ENCODE measurements at places on chromosomes 2 and 18.

GRCh38 chr2:149224543-149224942, 105.8 kb upstream of the LYPD6 start:
- DNase-seq: no peak

DNA sequence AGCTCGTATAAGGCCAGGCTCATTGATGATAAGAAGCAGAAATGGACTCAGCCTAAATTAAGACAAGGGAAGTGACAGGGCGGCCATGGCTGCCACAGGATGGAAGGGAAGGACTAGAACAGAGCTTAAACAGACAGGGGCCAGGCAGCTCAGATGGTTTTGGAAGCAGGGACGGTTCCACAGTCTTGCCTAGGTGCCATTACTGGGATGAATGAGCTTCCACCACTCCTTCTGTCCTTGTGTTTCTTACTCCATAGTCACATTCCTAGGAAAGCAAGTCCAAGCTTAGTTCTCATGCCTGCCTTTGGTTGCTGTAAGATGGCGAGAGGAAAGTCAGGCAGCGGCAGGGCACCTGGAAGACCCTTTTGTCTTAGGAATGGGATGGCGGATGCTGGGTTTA, 11.9 kb downstream of the GNLY start:
- DNase-seq: no peak

GRCh38 chr18:10051877-10052631, 138.2 kb downstream of the VAPA start:
- DNase-seq: no peak

- DNase-seq: no peak
These were observed 8.3 kb upstream of the DNAH7 start for GRCh38 chr2:196076778-196077568.

- DNase-seq: no peak
These were observed 62.1 kb downstream of the NABP1 start for GRCh38 chr2:191740016-191740419.

DNA sequence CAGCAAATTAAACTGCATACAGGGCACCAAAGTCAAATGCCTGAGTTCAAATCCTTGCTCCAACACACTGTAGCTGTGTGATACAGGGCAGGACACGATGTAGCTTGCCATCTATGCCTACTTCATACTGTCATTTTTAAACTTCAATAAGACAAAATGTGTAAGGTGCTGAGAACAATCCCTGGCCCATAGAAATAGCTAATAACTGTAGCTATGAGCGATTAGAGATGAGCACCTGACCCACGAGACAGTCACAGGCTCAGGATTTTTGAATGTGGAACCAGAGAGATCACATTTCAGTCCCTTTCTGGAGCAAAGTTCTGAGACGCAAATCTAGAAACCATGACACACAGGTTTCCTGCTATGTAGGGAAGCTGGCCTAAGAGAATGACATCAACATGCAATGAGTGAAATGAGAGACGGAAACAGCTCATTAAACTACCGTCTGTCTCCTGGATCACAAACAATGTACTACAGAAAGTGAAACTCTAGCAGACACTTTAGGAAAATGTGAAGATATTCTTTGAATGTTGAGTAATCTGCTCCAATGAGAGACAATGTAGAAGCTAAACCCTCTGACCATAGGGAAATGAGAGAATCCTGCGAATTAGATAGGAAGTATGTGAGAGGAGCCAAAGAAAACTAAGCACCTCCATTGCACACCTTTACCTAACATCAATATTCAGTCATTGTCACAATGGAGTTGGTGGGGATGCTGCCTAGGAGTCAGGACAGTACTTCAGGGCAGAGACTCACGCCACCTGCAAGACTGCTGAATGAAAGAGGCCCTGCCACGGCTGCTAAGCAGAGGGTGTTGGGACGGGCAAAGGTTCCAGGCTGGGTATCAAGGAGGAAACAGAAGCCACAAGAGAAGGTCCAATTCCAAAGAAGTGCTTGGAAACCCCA, 25.5 kb downstream of the B4GALT6 start:
- DNase-seq: no peak

DNA sequence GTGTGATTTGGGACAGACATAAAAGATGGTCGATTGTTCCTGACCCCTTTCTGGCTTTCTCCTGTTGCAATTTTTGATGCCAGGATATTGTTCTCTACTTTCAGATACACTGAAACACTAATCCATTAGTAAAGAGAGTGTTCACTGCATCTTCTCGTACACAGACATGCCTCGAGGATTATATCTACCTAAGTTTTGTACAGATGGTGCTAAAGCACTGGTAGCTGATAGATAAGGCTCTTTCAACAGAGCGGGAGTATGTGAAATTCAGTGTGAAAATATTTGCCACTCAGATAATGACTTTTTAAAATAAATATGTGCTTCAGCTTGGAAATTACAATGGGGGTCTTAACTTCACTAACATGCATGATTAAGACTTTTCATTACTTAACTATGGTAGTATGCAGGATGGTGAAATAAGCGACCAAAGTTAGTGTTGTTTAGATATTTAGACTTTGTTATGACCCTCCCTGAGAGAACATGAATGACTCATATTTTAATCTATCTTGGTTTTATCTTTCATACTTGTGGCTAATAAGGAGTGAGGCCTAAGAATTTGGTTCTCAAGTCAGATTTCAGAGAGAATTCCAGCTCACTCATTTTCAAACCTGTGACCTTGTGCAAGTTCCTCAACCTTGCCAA, 474.9 kb downstream of the NRXN1 start:
- no peak for DNase-seq

- no peak for DNase-seq
These were observed 3.1 kb downstream of the ALPK2 start for GRCh38 chr18:58625839-58626238.

GRCh38 chr2:156323754-156324153, 8.8 kb downstream of the NR4A2 start:
- no peak for DNase-seq

- DNase-seq: no peak
These were observed 1604.2 kb downstream of the LRP1B start for GRCh38 chr2:140526575-140526974.

GRCh38 chr2:31693882-31694281, 113.1 kb upstream of the SRD5A2 start:
- DNase-seq: no peak

DNA sequence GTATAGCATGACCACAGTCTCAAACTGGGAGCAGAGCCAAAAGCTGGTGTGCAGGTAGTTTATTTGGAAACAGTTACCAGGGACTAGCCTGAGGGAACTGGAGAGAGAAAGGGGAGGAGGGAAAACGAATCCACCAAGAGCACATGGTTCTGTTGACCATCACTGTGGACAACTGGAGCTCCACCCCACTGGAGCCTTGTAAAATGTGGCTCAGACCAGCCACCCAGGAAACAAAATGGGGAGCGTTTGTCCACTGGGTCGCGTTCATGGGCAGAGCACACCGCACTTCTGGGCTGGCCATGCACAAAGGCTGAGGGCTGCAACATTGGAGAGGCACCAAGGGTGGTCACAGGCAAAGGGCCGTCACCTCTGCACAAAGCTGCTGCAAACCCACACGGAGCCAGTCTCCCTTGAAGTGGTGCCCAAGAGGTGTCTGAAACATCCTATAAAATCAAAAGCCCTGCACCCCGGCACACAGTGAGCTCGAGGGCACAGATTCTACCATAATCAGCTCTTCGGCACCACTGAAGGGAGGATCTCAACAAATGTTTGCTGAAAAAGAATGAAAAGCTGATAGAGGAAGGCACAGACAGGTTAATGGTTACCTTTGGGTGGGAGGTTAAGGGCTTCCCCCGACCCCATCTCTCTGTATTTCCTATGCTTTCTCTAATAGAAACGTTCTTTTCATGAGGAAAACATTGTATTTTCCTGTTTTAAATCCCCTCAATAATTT, 192.9 kb downstream of the INHBB start:
- no peak for DNase-seq
